ENCODE measurements at places on chromosomes 3 and 15. TPM values are rescaled to one million over a fixed set of nuclear protein-coding genes. Genes with fewer than 3 reads are reported as not detected.

- H3K4me1 ChIP-seq: peaks cover 17% of the 10 kb centered on the region
- peaks cover 74% of the 10 kb centered on the region for H3K27me3 ChIP-seq
- H3K4me3 ChIP-seq: peak overlapping the region; percentile 73
- H3K36me3 ChIP-seq: no peaks in the 10 kb centered on the region
- H3K27ac ChIP-seq: no peak overlapping the region
- DNase-seq: peak; percentile 35
Observed at GRCh38 chr15:62164396-62165103, 535 bp downstream of the C2CD4B start.

DNA sequence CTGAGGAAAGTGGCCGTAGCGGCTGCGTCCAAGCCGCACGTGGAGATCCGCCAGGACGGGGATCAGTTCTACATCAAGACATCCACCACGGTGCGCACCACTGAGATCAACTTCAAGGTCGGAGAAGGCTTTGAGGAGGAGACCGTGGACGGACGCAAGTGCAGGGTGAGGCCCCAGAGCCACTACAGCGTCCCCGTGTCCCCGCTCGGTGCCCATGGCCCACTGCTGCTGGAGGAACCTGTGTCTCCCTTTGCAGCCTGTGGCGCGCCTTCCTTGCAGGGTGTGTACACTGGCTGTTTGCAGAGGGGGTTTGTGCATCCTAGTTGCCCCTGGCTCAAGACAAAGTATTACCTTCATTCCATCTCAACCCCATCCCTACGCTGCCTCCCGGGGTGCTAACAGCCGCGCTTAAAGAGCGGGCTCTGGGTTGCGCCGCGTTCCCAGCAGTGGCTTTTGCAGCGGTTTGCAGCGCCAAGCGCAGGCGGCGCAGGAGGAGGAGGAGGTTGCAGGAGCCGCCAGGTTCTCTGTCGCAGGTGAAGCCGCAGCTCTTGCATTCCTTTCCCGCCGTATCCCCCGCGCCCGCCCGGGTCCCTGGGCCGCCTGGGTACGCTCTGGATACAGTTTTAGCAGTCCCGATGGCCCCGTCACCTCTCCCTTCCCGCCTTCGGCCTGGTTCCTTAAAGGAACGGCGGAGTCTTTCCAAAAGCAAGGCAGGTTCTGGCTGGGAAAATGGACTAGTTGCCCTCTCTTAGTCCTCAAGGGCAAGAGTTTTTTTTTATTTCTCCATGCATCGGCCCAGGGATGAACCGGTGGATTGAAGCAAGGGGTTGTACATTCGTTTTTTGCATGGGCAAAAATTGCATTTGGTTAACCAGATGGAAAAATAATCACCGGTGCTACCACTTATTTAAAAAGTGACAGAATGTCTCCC lies 1.2 kb downstream of the CRABP1 start:
- H3K36me3 ChIP-seq: no peaks in the 10 kb centered on the region
- H3K27me3 ChIP-seq: peaks cover 55% of the 10 kb centered on the region
- no peak overlapping the region for H3K4me3 ChIP-seq
- H3K27ac ChIP-seq: no peak overlapping the region
- no peak for DNase-seq

GRCh38 chr3:62241279-62241678 lies 132.1 kb downstream of the FEZF2 start:
- DNase-seq: no peak
- H3K4me3 ChIP-seq: no peak overlapping the region
- no peaks in the 10 kb centered on the region for H3K4me1 ChIP-seq
- H3K27ac ChIP-seq: no peak overlapping the region
- H3K27me3 ChIP-seq: peaks cover 26% of the 10 kb centered on the region

The ACTRT3 gene
- total RNA-seq: 1.7 TPM

DNA sequence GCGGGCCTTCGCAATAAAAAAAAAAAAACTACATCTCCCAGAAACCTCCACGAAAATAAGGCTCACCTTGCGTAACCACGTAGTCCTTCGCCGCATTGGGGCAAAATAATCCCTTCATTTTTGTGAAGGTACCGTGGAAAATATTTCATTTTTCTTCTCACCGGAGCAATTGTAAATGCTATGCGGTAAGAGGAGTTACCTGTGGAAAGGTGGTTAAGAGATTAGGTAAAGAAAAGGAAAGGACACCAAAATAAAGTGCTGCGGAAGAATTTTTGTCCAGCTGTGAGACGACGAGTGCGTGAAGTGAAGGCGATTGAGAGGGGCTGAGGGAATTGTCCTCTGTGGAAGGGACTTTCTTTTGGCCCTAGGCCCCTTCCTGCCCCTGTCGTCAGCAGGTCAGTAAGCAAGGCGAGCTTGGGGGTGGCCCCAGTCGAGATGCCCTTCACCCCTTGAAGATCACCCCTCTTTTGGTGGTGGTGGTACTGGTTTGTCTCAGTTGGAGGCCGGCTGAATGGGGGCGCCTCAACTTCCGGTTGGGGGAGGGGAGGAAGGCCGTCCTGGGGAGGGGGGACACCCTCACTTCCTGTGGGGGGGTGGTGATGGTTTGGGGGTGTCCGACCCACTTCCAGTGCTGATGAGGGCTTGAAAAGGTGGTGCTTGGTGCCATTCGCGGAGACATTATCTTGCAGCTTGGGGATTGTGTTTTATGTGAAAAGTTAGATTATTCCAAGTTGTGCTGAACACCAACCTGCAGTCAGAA lies at the start of gene HMG20A:
HMG20A (plus strand) TSS at position 279 of the 760 bp plus-strand sequence. CDS start 37,520 bp downstream, outside the sequence.
- no peaks in the 10 kb centered on the region for H3K27me3 ChIP-seq
- H3K36me3 ChIP-seq: peaks cover 8% of the 10 kb centered on the region
- peak within 1 kb of the TSS; percentile 99 for H3K27ac ChIP-seq
- H3K4me1 ChIP-seq: peaks cover 44% of the 10 kb centered on the region

DNA sequence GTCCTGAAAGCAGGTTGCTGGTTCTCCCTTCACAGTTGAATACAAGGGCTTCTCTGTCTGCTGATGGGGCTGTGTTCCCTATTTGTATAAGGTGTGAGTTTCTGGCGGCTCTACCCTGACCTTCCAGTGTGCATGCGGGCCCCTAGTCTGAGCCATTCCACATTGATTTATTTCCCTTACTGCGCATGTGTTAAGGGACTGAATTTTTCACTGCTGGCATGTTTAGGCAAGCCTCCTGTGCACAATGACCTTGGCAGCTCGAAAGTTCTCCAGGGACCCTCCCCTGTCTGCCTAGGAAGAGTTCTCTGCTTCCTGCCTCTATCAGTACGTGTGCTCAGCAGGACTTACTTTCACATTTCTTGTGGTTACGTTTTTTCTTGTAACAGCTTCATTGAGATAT lies 11.4 kb downstream of the TRAK1 start:
- H3K36me3 ChIP-seq: peaks cover 11% of the 10 kb centered on the region
- no peak overlapping the region for H3K4me3 ChIP-seq
- no peak for DNase-seq
- no peak overlapping the region for H3K27ac ChIP-seq

DNA sequence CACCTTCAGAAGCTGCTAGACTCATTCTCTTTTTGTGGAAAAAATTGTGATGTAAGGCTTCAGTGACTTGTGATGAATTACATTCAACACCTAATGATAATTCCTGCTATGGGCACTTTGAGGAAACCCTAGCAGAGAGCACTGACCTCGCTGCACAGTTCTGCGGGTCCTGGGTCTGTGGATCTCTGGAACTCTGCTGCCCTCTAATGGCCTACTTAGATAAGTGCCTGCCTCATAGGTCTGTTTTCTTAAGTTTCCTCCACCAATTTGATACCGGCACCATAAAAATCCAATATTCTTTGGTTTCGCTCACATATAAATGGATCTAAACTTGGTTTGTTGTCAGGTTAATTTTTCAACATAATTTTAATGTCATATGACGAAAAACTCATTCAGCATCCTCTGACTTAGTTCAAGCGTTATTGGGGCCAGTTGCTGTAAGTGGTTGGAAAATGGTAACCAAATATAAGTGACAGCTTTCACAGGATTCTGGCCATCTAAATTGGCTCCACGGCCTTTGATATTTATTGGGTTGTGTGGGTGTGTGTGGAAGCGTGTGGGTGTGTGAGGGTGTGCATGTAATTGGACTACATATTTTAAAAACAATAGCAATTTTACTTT lies 10.4 kb downstream of the SLITRK3 start:
- H3K4me3 ChIP-seq: no peak overlapping the region
- no peaks in the 10 kb centered on the region for H3K36me3 ChIP-seq
- no peak overlapping the region for H3K27ac ChIP-seq
- DNase-seq: peak; percentile 24
- H3K4me1 ChIP-seq: no peaks in the 10 kb centered on the region

- H3K4me1 ChIP-seq: peaks cover 13% of the 10 kb centered on the region
- no peak overlapping the region for H3K4me3 ChIP-seq
- DNase-seq: peak; percentile 31
- H3K27ac ChIP-seq: no peak overlapping the region
- no peaks in the 10 kb centered on the region for H3K27me3 ChIP-seq
- H3K36me3 ChIP-seq: peaks cover 36% of the 10 kb centered on the region
Observed at GRCh38 chr15:49235446-49236124, 65.5 kb downstream of the GALK2 start.

The AGBL1 gene
- total RNA-seq: not detected

The LAMB2 gene
- not detected for total RNA-seq

The SLC33A1 gene
- 17.2 TPM for total RNA-seq

GRCh38 chr3:2218816-2219215 lies 120.2 kb downstream of the CNTN4 start:
- no peaks in the 10 kb centered on the region for H3K36me3 ChIP-seq
- H3K27ac ChIP-seq: no peak overlapping the region
- peaks cover 3% of the 10 kb centered on the region for H3K27me3 ChIP-seq
- H3K4me3 ChIP-seq: no peak overlapping the region

DNA sequence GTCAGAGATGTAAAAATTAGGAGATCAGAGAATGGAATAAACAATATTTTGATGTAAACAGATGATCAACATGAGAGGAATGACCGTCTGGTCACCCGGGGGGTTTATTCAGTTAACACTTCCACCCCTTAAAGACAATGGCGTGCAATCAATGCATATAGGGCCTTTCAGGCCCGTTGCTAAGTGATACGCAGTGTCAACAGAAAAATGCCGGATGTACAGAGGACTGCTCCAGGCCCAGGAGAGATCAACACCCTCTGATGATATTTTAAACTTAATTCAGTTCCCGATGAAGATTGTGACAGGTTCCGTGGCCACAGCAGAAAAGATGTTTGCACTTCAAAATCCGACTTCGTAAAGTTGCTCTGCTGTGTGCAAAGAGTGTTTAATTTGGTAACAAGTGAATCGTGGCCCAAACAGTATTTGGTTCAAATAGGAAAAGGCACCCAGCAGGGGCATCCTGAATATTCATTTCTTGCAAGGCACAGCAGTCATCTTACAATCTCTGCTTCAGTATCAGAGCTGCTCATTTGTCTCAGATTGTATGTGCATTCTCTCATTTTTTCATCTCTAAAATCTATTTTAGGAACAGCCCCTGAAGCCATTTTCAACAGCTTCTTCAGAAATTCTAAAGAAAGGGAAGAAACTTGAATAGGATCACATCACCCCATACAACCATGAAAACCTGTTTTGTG lies 72.6 kb downstream of the FOXB1 start:
- H3K4me3 ChIP-seq: no peak overlapping the region
- peaks cover 47% of the 10 kb centered on the region for H3K4me1 ChIP-seq
- peak overlapping the region; percentile 79 for H3K27ac ChIP-seq
- DNase-seq: no peak
- peaks cover 6% of the 10 kb centered on the region for H3K27me3 ChIP-seq
- H3K36me3 ChIP-seq: no peaks in the 10 kb centered on the region

The SMAD6 gene
- total RNA-seq: 0.04 TPM

GRCh38 chr3:69441040-69441439 lies 55.2 kb upstream of the FRMD4B start:
- H3K36me3 ChIP-seq: no peaks in the 10 kb centered on the region
- H3K27ac ChIP-seq: no peak overlapping the region
- peaks cover 12% of the 10 kb centered on the region for H3K4me1 ChIP-seq
- H3K27me3 ChIP-seq: peaks cover 5% of the 10 kb centered on the region
- H3K4me3 ChIP-seq: no peak overlapping the region

DNA sequence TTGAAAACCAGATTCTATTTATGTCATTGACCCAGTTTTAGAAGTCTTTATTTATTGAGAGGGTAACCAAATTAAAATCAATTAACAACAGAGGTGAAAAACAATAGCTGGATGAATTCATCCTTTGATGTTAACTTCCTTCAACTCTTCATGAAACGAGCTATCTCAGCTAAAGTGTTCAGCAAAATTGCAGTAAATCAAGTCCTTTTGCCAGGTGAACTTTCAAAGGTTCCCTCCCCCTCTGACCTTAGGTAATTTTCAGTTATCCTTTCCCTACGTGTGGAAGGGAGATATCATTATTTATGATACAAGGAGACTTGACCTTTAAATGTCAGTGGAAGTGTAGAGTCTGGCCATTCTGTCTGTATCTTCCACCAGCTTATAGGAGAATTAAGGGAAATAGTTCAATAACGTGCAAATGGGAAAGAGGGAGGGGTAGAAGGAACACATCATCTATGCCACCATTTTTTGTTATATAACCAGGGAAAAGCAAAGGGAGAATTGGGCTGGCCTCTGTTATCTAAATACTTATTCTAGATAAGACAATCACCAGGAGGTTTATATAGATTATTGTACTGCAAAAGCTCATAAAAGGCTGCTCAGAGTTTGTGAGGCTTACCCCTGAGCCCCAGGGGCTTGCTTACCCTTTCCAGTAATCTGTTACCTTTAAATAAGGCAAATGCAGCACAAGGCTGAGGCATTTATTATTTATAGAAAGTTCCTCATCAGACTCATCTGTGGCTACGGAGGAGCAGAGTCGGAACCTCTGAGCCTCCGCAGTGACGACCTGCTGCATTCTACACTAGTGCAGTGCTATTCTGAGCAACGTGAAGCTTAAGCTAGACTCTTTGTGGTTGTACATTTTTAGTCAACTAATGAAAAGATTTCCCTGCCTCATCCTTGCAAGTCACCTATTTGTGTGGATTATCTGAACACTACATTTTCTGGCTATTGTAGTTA lies 97.7 kb upstream of the ZBED2 start:
- H3K27me3 ChIP-seq: no peaks in the 10 kb centered on the region
- H3K36me3 ChIP-seq: peaks cover 10% of the 10 kb centered on the region
- DNase-seq: no peak
- no peak overlapping the region for H3K4me3 ChIP-seq
- H3K27ac ChIP-seq: no peak overlapping the region

The RYR3 gene
- not detected for total RNA-seq
